Spleen (tissue), 13 donors: ENCODE measurements at places on chromosomes 11 and 22. TPM values are rescaled to one million over a fixed set of nuclear protein-coding genes. Genes with fewer than 3 reads are reported as not detected.

Gene USP35
- total RNA-seq: 5.6 TPM

GRCh38 chr11:68666849-68667248 is 17.5 kb upstream of the GAL start:
- peak; percentile 8 for DNase-seq

DNA sequence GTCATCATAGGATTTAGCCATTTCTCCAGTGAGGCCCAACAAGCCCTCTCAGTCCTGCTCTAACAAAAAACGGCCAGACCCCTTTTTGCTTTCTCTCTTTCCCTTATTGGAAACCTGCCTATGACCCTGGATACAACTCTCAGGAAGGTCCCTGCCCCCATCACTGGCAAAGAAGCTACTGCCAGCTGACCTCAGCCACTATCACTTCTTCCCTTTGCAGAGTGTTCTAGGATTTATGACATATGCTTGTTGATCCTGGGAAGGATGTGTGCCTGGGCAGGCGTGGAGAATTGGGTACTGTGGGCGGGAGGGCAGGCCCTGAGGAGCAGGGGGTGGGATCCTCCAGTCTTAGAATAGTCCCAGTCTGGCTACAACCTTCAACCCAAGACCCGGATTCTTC is 7.5 kb downstream of the PGAP2 start:
- DNase-seq: peak; percentile 37

DNA sequence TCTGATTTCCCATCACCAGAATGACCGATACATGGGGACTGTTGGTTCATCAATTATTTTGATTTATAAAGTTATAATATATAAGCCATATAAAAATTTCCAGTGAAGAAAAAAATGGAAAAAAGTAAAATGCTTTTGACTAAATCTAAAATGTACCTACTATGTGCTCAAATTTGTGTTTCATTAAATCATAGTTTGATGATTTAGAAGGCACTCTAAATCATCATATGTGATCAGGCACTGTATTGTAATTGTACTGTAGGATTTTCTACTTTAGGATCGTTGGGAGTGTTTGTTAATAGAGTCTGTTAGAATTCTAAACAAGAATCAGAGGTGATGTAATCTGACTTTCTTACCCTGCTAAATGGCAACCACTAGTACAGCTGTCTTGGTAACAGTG is 2.4 kb downstream of the LIN7C start:
- DNase-seq: no peak

Gene JHY
- total RNA-seq: 4.1 TPM

- DNase-seq: no peak
Measured at GRCh38 chr22:28710107-28710506, 30.5 kb upstream of the TTC28 start.

DNA sequence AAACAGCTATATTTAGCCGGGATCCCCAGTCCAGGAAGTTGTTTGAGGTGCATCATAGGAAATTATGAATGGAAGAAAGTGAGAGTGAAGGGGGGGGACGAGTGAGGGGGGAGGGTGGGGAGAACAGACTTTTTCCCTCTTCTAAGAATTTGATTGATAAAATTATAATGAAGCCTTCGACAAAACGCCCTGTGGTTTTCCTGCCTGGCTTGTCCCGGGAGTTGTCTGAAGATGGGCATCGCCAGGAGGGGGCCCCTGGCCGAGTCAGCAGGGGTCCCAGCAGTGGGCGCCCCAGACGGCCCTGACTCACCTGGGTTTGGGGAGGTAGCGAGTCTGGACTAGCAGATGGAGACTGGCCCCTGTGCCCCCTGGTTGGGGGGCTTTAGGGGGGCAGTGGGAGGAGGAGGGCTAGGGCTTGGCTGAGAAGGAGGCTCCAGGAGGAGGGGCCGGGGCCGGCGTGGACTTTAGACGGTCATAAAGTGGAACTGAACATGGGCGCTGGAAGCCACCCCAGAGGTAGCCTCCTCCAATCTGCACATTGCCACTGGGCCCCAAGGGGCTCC is 336 bp upstream of the LIF start:
- no peak for DNase-seq

GRCh38 chr11:121214861-121215260 is 77.7 kb upstream of the SC5D start:
- no peak for DNase-seq

DNA sequence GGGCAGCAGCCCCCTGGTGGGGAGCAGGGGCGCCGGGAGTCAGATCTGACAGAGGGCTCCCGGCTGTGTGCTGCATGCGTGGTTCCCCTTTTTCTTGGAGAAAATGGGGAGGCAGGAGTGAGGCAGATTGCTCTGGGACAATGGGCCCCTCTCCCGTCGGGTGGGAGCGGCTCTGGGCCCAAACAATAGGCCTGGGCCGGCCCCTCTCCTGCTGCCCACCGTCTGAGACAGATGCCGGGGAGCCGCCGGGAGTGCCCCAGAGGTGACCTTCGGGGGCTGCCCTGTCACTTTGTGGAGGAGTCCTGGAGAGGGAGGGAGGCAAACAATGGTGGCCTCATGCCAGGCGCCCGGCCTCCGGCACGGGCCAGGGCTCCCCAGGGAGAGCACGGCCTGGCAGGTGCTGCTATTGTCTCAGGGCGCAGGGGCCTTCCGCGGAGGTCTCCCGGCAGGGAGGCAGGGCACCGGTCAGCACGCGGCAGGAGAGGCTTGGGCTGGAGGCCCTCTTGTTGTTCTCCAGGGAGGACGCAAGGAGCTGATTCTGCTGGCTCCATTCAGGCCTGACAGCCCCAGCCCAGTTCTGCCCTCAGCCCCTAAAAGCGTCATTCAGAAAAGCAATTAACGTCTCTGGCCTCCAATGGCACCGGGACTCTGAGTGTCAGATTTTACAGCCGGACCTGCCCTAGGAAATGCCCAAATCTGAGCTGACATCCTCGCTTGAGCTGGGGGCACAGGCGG is 44.8 kb downstream of the SMIM38 start:
- DNase-seq: no peak

- DNase-seq: no peak
Measured at GRCh38 chr11:78985663-78986062, 411.0 kb upstream of the NARS2 start.

DNA sequence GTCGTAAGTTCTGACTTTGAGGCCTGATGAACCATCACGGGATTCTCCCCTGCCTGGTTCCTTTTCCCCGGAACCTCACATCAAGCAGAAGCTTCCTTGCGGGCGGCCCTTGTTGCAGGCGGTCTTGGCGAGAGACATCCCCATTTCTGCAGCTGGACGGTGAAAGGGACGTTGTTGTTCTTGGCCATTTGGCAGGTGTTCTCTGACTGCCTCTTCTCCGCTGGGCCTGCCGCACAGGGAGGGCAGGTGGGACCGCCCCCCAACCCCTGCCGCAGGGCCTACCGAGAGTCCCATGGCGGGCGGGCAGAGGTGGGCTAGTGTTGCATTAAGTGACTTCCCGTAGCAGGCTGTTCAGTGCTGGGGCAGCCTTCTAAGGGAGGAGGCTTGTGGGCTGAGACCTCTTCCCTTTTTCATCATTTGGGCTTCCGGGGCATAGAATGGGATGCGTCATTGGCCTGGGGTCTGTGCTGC is 26.9 kb upstream of the GRAMD4 start:
- DNase-seq: peak; percentile 91
